Activated naive CD4-positive, alpha-beta T cell (primary cell): ENCODE measurements at places on chromosomes 12 and 14.

DNA sequence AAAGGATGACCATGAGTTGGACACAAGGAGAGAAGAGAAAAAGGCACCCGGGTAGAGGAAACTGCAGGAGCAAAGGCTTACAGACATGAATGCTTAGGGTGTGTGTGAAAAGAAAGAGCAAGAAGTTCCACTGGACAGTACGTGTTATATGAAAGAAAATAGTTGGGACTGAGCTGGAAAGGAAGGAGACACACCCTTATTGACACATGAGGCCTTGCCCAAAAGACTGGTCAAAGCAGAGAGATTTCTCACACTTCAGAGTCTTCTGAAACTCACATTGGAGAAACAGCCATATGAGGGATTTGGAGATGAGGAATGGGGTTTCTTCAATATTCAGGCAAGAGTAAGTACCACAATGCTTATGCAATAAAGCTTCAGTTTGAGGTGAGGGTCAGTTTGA lies 56.0 kb downstream of the TTC9 start:
- DNase-seq, result no peak

DNA sequence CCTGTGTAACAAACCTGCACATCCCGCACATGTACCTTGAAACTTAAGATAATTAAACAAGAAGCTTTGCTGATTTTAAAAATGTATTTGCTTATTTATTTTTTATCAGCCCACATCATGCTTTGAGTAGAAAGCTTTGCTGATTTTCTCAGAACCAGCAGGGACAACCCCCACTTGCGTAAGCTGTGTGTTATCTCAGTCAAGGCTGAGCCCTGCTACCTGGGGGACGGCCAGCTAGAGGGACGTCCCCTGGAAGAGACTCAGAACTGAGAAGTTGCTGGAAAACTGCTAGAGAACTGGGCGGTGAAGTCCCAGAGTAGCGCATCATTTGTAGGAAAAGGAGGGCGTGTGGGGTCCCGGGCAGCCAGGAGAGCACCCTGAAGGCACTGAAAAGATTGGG lies 4.1 kb upstream of the PLEK2 start:
- DNase-seq, result no peak

DNA sequence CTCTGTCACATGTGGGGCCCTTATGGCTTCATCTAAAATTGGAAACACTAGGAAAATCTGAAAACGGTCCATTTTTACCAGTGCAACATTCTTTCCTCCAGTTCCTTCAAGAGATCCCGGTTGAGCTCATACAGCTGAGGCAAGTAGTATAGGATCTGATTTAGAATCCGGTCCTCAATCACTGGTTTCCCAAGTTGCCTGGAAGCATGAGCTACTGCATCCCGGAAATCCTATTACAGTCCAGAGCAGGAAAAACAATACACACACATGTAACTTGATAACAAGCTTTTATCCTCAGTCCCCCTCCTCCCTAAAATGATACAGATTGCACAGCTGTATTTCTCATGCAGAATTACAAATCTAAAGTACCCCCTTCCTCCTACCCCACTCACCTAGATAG lies 67.9 kb upstream of the NR2C1 start:
- DNase-seq, result no peak

DNA sequence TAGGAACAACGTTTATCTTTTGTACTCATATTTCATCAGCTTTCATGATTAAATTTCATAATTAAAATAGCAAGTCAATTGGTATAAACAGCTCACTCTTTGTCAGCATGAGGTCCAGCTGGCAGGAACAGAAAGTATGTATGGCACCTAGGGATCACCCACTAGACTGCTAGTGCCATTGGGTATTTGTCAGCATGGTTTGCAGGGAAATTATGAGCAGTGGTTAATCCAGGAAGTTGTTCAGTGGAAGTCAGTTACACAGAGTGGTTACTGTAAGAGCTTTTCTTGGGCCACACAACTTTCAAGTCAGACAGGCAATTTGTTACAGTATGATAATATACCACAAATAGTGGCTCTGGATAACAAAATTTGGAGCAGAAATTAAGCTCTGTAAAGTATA lies 340.3 kb upstream of the RGS6 start:
- no peak for DNase-seq

DNA sequence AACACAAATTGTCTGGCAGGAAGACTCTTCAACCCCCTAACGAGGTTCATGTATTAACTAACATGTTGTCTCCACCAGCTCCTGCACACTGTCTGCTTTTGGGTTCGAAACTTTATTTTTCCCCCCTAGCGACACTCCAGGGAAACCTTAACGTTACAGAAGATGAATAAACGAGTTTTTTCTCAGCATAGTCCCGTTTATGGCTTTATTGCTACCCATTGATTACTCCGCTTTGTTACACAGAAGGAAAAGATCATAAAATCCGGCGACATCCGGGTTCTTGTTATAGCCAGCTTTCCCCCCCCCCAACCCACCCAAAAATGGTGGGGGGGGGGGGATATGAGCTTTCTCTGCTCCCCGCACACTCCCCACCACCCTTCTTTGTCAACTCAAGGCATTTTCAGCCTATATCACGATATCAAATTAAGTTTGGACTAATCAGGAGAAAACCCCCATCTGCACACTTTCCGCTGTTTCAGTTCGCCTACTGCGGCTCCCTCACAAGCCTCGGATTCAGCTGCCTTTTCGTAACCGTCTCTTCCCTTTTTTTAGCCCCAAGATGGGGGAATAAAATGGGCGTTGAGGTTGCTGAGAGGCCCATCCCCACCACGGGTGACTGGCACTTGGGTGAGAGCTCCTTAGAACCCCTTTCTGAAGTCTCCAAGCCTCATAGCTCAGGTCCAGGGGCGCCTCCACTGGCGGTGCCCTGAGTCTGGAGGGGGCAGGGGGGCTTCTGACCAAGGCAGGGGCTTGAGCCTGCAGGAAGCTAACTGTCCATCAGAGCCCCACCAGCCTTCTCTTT lies 1.4 kb upstream of the HOXC6 start:
- no peak for DNase-seq

DNA sequence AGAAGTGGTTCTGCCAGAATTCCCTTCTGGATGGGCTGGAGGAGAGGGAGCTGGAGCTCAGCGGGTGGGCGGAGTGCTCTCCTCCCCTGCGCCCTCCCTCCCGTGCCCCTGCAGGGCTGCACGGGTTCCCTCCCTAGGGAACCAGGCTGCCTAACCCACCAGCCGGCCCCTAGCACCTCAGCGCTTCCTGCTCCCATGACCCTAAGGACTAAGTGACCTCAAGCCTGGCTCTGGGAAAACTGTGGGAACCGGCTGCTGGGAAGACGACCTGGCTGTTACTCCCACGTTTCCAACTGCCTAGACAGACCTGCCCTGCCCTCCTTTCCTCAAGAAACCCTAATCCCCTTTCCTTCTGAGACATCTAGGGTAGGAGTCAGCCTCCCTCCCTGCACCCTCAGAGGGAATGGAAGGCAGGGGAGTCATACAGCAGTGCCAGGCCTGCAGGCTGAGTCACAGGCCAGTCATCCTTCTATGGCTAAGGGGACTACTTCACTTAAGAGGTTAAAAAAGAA lies 31.5 kb downstream of the SLC6A12 start:
- no peak for DNase-seq

- no peak for DNase-seq
These were observed 26.2 kb upstream of the ALX1 start for GRCh38 chr12:85253853-85254252.

DNA sequence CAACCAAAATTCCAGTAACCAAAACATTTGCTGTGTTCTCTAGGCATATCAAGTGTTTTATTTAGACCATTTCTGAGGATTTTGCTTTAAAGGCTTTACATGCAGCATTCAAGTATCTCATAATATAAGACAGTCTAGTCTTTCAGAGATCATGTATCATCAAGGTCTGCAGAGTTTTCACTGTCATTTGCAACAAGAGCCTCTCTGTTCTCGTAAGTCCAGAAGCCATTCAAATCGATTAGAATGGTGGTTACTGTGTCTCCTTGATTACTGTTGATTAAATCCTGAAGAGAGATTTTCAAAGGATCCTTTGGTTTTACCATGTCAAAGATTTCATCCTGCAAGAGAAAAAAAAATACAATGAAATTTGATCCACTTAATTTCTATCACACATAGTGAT lies 36.3 kb downstream of the PPP2R3C start:
- DNase-seq, result no peak

DNA sequence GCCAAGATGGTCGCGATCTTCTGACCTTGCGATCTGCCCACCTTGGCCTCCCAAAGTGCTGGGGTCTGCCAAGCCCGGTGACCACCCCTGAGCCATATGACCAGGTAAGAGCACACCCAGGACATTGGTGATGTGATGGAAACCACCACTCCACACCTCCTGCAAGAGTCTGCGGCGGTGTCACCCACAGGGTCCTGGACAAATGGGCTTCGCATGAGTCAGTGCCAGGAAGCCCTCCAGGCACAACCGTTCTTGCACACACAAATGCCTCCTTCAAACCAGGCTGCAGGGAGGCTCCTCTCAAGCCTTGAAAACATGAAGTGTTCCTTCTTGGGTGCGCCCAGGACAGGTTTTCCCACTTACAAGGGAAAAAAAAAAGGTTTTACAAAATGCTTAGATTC lies 16.6 kb downstream of the PITPNM2 start:
- DNase-seq, result no peak

GRCh38 chr14:80390906-80391305 lies 179.6 kb upstream of the DIO2 start:
- no peak for DNase-seq

DNA sequence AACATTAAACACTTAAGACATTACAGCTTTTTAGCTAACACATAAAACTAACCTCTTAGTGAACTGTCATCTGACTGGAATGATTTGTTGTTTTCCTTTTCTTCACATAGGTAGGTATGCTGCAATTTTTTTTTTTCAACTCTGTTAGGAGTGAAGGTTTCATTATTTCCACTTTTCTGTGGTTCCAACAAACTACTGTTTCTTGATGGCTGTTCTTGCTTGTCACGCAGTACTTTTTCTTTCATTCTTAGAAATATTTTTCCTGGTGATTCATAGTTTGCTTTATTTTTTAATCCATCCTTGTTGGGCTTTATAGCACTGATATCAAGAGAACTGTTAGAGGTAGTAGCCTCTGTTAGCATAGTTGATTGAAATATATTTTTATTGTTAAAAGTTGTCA lies 6.3 kb downstream of the MIS18BP1 start:
- DNase-seq, result no peak

- no peak for DNase-seq
These were observed 416.5 kb downstream of the NELL2 start for GRCh38 chr12:44459569-44459968.

DNA sequence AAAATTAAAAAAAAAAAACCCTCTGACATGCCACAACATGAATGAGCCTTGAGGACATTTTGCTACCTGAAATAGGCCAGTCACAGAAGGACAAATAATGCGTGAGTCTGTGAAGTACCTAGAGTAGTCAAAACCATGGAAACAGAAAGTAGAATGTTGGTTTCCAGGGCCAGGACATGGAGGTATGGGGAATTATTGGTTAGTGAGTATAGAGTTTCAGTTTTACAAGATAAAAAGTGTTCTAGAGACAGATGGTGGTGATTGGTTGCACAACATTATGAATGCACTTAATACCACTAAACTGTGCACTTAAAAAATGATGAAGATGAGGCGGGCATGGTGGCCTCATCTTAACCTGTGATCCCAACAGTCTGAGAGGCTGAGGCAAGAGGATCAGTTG lies 47.6 kb upstream of the ZFP36L1 start:
- no peak for DNase-seq

DNA sequence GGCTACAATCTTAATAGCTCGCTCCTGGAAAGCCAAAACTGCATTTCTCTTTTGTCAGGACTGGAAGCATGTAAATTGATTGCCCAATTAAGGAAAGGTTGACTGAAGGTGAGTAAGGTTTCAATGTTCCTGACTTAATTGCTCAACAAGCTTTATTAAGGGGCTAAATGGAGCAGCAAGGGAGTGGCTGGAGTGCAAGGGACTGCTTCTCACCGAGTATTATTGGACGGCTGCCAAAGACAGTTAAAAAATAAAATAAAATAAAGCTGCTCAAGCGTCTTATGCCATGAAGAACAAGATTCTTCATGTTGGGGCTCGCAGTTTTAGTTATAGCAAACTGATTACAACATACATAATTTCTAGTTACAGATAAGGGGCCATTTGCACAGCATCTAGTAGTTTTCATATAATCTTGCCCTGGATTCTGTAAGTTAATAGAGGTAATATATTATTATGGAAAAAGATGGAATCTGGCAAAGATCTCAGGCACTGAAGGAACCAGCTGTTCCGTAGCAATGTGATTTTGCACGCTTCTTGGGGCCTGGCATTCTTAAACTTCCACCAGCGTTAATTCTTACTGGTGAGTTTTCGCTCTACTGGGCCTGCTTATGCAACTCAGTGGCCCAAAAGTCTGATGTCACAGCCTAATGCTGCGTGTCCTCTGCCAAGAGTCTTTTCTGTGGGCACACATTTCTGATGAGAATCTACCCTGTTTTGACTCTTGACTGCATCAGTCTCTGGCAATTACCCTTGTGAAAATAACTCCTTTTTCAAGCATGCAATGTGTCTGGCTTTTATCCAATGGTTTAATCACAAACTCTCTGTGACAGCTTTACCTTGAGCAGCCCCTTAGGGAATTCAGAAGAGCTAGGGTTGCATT lies 108.5 kb downstream of the SLC38A1 start:
- no peak for DNase-seq

DNA sequence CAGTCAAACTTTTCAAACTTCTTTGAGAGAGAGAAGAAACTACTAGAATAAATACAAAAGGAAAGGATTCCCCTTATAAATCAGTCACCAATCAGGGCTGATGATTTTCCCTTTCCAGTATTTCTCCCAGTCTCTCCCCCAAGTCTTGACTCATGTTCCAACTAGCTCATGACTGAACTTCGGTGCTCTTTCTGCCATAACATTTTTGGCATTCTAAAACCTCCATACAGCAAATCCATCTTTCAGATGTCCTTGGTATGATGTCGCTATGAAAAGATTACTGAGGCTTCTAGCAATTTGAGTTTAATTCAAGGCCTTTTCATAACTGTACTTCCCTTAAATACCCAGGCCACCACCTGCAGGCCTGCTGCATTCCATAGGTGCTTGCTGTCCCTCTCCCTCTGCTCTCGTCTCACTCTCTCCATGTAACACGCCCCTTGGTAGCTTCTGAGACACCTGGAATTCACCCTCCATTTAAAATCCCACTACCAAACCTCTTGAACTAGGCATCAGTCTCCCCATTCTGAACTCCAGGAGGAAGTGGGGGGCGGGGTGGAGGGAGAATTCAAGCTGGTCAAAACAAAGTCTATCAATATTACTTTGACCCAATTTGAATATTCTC lies 2.4 kb downstream of the PRKD1 start:
- no peak for DNase-seq

GRCh38 chr12:72089678-72090077 lies 151.0 kb downstream of the TPH2 start:
- DNase-seq, result no peak

- DNase-seq, result no peak
These were observed 109.6 kb downstream of the BCAT1 start for GRCh38 chr12:24839268-24839791.

DNA sequence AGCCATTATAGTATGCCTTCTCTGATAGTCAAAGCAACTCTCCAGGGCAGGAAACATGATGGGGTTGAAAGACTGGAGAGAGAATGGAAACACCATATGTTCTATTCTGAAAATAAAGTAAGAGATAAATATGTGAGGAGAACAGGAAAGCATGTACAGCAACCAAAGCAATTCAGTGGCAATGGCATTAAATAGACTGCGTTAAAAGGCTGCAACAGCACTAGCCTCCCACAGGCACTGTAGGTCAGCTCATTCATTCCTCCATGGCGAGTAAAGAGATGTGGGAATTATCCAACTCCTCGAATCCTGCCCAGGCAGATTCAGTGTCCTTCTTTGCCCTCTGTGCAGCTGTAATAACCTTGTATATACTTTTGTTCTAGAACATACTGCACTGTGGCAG lies 43.8 kb downstream of the ANO6 start:
- DNase-seq, result no peak
